ENCODE measurements at places on chromosomes 3 and 15.
A peak's percentile ranks its signal among the peaks of the same experiment; 100 is the strongest.

GRCh38 chr3:159237226-159237625 lies 435.4 kb downstream of the MFSD1 start:
- DNase-seq: no peak

DNA sequence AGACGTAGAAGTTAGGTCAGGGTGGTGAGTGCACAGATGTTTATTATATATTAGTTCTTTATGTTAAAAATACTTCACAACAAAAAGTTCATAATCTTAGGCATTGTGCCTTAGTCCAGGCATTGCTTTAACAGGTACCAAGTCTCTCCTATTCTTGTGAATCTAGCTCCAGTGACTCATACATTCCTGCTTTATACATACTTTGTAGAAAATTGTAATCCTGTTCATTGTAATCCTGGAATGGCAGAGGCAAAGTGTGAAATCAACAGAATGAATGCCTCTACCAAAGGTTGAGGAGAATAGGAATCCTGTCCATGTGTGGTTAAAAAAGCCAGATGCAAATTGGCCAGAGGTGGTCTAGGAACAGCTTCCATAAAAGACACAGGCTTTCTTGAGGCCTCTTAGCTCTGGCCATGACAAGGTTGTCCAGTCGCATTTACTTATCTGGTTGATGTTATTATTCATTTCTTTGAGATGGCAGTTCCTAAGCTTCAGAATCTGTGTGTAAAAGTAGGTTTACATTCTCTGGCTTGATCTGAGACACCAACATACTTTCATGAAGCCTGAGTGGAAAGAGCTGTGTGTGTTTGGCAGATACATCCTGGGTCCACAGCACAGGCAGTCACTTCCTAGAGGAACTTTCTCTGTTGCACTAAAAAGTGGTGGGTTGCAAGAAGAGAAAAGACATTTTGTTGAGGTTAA lies 109.0 kb downstream of the CDIN1 start:
- no peak for DNase-seq

DNA sequence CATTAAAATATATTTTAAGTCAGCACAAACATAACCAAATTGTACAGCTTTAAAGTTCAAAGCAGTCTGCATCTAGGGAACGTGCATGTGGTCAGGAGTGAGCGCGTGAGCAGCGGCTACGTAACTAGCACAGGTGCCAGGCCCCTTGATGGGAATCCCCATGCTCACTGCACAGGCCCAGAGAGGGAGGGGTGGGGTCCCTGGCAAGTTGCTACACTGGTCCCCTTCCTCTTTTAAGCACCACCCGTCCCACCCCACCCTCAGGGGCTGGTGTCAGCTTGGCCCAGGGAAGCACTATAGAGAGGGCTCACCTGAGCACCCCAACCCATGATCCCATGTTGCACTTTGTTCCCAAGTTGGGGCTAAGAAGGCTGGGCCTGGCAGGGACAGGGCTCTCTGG lies 835 bp upstream of the GMPPB start:
- peak; percentile 61 for DNase-seq

DNA sequence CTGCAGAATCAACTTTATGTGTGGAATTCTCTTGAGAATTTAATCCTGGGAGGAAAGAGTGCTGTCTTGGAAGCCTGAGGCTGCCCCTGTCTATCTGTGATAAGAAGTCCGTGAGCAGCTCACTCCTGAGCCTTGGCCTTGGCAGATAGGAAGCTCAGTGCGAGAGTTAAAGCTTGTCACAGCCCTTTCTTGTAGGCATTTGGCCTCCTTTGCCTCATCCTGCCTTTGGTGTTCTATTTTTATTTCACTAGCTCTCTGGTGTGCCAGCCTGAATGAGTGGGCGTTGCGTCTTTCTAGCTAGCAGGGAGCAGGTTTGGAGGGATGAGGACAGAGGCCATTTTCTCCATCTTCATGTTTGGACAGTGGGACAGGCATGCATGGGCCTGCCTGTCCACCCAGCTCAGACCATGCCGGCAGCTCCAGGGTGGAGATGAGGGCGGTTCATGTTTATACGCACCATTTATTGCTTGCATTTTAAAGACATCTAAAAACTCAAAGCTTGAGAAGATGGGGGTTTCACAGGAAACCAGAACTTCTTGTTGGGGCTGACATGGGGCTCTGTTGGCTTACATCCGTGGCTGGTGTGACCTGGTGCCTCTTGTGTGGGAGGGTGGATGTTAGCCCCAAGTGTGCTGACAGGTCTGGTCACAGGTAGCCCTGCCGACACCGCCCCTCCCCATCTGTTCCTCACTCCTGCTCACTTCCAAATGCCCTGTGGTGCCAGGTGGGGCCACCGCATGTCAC lies 29.8 kb downstream of the IRAK2 start:
- DNase-seq: no peak

DNA sequence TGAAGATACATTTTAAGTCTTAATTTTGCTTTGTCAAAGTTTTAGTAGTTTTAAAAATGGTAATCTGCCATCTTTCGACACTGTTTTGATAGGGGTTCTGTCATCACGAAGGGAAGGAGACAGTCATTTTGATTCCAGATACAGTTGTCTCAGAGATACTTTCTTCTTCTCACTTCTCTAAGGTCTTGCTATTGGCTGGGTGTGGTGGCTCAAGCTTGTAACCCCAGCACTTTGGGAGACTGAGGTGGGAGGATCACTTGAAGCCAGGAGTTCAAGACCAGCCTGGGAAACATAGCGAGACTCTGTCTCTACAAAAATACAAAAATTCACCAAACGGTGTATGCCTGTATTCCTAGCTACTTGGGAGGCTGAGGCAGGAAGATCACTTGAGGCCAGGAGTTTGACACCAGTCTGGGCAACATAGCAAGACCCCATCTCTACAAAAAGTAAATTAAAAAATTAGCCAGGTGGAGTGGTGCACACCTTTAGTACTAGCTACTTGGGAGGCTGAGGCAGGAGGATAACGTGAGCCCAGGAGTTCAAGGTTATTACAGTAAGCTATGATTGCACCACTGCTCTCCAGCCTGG lies 3.3 kb downstream of the RAB8B start:
- peak; percentile 37 for DNase-seq

GRCh38 chr15:85750319-85751290 lies 44.1 kb downstream of the KLHL25 start:
- DNase-seq: no peak

DNA sequence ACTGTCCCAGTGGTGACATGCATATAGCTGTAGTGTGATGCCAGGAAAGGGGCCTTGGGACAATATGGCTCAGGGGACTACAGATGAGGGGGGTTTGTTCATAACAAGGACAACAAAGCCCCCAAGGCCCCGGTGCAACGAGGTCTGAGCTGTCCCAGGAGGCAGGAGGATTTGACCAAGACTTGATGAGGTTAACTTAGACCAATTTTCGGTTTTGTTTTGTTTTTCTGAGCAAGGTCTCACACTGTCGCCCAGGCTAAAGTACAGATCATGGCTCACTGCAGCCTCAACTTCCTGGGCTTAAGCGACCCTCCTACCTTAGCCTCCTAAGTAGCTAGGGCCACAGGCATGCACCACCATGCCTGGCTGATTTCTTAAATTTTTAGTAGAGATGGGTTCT lies 23.8 kb downstream of the EFCAB12 start:
- no peak for DNase-seq

DNA sequence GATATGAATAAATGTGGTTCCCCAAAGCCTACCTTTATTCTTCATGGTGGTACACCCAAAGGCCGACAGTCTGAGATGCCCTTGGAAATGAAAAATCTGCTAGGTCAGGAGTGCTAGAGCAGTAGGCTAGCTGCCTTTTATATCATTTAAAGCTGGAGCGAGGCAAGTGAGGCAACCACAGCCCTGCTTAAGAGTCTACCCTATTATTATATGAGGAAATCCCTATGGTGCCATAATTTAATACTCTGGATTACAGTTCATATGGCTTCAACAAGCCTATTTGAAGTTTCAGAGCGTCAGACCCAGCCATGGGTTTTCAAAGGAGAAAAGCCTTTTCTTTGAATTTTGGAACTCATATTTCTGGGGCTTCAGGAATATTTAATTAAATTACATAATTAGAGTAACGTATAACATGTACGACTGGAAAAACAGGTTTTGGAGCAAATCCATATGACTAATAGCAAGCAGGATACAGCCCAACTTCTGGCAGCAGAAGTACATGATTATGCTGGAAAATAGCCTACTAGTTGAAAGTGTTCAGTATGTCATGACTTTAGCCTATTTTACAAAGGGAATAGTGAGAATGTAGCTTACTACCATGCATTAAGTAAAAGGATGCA lies 18.0 kb upstream of the SLTM start:
- DNase-seq: no peak

DNA sequence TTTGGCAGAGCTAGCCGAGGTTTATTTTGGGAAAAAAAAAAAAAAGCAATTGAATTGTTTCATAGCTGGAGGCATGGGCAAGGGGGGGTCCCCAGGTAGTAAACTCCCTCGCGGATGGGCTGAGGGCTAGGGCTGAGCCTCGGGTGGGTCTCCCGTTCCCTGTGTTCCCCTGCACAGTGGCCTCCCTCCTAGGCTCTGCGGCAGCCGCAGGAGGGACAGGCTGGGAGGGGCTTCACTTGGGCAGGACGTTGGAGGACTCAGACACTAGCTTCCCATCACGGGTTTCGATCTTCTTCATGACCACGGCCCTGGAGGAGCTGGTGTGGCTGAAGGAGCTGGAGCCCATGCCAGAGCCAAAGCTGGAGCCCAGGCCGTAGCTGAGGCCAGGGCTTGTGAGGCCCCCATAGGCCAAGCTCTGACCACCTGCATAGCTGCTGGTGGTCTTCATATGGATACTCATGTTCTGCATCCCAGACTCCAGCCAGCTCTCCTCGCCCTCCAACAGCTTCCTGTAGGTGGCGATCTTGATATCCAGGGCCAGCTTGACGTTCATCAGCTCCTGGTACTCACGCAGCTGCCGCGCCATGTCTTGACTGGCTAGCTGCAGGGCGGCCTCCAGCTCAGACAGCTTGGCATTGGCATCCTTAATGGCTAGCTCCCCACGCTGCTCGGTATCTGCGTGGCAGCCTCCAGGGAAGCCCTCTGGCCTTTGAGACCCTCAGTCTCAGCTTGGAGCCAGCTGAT lies 64.0 kb upstream of the CDAN1 start:
- no peak for DNase-seq

DNA sequence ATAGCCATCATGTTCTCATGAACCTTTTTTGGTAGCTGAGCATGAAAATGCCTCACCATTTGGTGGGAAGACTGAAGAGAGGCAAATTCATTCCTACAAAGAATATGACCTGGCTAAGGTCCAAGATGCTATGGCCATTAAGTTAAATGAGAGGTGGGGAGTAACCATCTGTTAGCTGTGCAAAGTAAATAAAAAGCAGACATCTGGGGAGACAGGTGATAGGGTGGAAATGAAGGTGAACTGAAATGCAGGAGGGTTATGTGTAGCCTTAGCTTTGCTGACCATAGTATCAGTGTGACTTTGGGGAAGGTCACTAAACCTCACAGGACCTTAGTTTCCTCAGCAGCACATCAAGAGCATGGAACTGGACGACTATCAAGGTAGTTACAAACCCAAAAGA lies 111.0 kb upstream of the STRIT1 start:
- no peak for DNase-seq

- DNase-seq: peak; percentile 94
Observed at GRCh38 chr3:125055913-125056745, at the start of gene HEG1. Gene HEG1, minus strand, starts transcription at chr3:125055997. Its CDS starts 107 bp downstream, at chr3:125055890.

DNA sequence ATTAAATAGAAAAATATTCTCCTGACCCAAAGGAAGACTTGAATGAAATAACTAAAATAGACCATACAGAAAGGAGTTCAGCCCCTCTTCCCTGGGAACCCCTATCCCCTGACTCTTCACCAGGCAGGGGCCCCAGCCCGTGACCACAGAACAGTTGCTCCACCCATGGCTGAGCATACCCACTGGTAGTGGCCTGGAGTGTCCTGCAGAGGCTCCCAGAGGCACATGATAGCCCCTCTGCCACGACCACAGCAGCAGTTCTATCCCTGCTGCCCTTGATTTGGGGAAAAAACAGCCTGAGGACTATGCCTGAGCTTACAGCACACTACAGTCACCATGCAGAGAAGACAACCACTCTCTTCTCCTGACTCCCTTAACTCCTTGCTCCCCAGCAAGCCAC lies 31.8 kb downstream of the TTC14 start:
- no peak for DNase-seq

DNA sequence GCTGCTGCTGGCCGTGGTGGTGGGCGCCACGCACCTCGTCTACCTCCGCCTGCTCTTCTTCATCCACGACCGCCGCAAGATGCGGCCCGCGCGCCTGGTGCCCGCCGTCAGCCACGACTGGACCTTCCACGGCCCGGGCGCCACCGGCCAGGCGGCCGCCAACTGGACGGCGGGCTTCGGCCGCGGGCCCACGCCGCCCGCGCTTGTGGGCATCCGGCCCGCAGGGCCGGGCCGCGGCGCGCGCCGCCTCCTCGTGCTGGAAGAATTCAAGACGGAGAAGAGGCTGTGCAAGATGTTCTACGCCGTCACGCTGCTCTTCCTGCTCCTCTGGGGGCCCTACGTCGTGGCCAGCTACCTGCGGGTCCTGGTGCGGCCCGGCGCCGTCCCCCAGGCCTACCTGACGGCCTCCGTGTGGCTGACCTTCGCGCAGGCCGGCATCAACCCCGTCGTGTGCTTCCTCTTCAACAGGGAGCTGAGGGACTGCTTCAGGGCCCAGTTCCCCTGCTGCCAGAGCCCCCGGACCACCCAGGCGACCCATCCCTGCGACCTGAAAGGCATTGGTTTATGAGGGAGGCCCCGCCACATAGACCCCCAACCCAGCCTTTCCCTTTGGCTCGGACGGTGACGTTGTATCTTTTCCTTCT lies 1.1 kb downstream of the GPR27 start:
- no peak for DNase-seq

- DNase-seq: no peak
Observed at GRCh38 chr15:29570948-29571791, 251.1 kb downstream of the TJP1 start.

DNA sequence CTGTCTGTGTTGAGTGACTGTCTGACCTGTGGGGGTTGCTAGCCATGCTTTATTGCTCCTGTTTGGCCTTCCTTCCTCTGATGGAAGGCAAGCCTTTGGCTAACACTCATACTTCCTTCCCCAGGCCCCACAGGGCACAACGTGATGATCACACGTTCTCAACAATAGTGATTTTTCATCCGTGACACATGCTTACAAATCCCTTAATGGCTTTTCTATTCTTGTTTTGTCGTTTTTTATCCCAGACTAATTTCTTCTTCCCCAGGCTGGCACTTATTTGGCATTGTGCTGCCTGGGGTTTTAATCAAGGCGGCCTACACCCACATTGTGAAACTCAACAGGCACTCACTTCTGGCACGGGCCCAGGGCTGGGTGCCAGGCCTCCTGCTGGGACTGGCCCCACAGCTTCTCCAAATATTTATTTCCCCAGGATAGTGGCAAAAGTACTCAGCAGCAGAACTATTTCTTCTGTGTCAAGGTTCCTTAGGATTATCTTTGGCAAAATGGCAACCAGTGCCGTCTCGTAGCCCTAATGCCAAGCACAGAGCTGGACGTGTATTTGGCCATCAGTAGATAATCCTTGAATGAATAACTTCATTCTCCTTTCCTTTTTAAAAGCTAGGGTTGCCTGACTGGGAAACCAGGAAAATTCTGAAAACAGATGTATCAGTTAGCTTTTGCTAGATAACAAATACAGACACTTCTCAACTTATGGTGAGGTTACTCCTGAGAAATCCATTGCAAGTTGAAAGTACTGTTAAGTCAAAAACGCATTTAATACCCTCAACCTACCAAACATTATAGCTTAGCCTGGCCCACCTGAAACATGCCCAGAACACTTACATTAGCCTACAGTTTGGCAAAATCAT lies 30.6 kb downstream of the CMTM7 start:
- DNase-seq: no peak
